GM13977 (cell line): ENCODE measurements at places on chromosomes 16 and 17.

DNA sequence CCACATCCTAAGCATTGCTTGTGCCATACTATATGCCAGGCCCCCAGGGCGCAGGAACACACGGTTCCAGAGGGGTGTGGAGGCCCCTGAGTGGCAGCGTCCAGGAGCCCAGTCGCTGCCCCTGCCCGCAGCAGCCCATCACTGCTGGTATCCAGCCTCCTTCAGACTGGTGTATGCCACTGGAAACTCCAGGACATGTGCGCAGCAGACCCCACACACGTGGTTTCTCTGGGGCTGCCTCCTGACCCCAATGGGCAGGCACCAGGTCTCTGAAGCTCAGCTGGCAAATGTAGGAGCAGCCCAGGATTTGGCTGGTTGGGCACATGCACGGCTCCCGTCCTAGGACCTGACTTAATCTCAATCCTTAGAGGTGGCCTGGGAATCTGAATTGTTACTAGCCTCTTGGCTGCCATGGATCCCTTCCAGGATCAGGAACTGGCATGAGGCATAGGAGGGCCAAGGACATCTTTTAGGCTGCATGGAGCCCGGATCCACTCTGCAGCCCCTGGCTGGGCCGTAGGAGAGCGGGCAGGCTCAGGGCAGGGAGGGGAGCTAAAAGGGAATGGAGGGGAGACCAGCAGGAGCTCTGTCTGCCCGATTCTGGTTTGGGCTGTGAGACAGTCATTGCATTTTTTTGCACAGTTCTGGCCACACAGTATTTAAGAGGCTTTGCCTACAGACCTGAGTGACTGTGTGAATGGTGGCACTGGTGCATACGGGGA lies 62.3 kb downstream of the RAI1 start:
- DNase-seq: no peak

GRCh38 chr16:88842806-88843205 lies 13.9 kb downstream of the GALNS start:
- DNase-seq: no peak

GRCh38 chr17:32156656-32157055 lies 14.4 kb downstream of the RHOT1 start:
- no peak for DNase-seq

GRCh38 chr17:36014946-36015345 lies 2.8 kb downstream of the CCL23 start:
- no peak for DNase-seq

DNA sequence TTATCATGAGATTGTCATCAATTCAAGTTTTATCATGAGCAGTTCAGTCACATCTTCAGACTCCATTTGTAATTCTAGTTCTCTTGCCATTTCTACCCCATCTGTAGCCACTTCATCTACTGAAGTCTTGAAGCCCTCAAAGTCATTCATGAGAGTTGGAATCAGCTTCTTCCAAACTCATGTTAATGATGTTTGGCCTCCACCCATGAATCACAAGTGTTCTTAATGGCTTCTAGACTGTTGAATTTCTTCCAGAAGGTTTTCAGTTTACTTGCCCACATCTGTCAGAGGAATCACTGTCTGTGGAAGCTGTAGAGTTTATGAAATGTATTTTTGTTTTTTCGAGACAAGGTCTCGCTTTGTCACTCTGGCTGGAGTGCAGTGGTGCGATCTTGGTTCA lies 16.0 kb downstream of the NSRP1 start:
- no peak for DNase-seq

- DNase-seq: no peak
These were observed 186.0 kb downstream of the GRIN2A start for GRCh38 chr16:9996221-9996620.

GRCh38 chr17:82299452-82299851 lies 18.0 kb downstream of the CD7 start:
- no peak for DNase-seq

GRCh38 chr17:65190467-65191097 lies 53.4 kb downstream of the RGS9 start:
- DNase-seq: no peak

- no peak for DNase-seq
These were observed 134.8 kb upstream of the TP53TG3C start for GRCh38 chr16:33059206-33059605.

- DNase-seq: no peak
These were observed 35.3 kb downstream of the PRMT7 start for GRCh38 chr16:68345958-68346635.

- no peak for DNase-seq
These were observed 18.3 kb upstream of the ABCA3 start for GRCh38 chr16:2358811-2359210.

- no peak for DNase-seq
These were observed 19.3 kb downstream of the TRPV2 start for GRCh38 chr17:16434662-16435061.

GRCh38 chr16:82612263-82612662 lies 14.5 kb upstream of the CDH13 start:
- DNase-seq: no peak
